ENCODE measurements at places on chromosomes 1 and 21.

GRCh38 chr1:248404024-248404423 lies 1.2 kb downstream of the OR2T1 start:
- peak; percentile 15 for DNase-seq

- no peak for DNase-seq
Observed at GRCh38 chr1:116835161-116835560, 74.6 kb upstream of the PTGFRN start.

DNA sequence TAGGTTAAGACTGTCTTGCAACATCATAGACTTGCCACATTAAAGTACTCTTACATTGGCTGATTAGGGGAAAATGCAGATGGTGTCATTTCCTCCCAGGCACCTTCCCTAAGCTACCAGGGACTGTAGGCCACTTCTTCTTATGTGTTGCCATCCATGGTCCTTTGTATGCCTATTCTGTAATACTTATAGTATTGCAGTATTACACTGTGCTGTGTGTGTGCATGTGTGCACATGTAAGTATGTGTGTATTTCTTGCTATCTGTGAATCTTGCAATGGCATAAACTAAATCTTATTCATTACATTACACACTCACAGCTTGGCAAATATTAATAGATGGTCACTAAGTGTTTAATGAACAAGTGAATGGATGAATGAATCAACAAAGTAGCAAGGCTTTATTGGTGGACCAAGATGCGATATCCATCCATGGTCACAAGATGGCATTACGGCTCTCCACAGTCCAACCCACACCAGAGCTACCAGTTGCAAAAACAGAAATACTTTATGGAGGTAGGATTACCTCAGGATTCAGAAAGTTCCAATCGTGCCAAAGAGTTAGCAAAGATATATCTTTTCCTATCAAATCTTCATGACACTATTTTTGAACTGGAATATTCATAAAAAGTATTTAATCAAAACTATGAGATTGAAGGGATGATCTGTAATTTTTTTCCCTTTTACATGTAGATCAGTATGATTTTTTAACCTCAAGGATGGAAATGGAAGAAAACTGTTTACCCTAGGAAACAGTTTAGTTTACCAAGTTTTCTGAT lies 160.2 kb downstream of the DENND1B start:
- no peak for DNase-seq

DNA sequence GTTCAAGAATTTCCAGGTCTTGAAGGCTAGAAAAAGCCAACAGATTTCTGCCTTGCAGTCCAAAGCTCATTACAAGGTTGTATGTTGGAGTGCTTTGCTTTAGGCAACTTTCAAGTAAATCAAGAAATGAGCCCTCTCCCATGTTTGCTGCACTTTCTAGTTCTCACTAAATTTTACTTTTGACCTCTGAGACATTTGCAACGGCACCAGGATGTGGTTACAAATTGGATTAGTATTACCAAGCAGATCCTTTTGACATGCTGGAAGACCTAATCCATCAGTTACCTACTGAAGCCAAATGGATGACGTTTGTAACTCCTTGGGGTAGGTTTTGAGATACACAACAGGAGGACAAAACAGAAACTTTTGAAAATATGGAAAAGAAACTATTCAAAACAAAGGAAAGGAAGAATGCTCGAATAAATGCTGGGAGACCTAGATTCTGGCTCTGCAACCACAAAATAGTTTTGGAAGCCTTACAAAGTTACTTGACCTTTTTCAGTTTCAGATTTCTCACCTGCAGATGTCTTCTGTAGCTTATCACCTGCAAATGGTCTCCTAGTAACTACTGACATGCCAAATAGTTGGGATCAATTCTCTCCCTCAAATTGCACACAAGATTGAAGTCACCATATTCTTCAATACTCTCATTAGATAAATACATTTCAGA lies 251.7 kb upstream of the ADGRL2 start:
- DNase-seq: no peak

GRCh38 chr1:7127322-7128075 lies 342.2 kb downstream of the CAMTA1 start:
- no peak for DNase-seq

- no peak for DNase-seq
Observed at GRCh38 chr1:32516402-32516801, 22.8 kb upstream of the ZBTB8A start.

- DNase-seq: no peak
Observed at GRCh38 chr1:110208916-110209645, 1.0 kb upstream of the KCNC4 start.

GRCh38 chr1:89351597-89352311 lies 12.1 kb upstream of the GBP6 start:
- DNase-seq: no peak

DNA sequence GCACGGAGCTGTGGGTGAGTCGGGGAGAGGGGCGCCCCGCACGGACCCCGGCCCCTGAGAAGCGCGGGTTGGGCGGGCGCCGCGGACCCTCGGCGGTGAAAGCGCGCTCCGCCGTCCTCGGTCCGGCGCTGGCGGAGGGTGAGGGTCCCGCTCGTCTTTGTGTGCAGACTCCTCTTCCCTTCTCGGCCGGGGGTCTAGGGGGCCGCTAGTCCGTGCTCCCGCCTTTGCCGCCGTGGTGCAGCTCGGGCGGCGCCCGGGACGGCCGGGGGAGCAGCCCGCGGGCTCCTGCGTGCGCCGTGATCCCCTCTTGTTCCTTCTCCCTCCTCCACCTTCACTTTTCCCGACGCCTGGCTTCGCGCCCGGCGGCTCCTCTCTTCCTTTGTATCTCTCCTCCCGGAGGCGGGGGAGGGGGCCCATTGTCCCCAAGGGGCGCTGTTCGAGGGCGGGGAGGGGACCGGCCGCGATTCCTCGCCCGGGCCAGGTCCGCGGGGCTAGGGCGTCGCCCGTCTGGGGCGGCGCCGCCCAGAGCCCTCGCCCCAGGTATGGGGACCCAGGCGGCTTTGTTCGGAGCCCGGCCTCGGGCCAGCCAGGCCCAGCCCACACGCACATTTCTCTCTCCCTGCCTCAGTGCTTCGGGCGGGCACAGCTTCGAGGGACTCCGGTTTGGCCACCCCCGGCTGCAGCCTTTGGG lies 519 bp downstream of the FNBP1L start:
- DNase-seq: peak; percentile 53

GRCh38 chr1:118136187-118136941 lies 48.7 kb downstream of the SPAG17 start:
- DNase-seq: peak; percentile 62

DNA sequence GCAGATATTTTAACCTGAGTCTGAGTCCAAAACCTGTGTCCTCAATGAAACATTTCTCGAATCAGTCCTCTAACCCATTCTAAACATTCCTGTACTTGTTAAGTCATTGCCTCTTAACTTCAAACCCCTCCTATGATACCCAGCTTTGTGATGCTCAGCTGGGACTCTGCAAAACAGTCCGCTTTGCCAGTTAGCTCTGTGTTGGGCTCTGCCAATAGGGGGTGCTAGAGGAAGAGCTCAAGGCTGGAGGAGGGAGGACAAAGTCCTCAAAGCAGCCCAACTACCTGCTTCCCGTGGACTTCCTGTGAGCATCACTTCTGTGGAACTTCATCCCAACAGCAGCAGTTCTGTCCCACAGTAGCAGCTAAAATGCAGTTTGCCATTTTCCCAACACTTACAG lies 38.1 kb upstream of the SYT14 start:
- peak; percentile 38 for DNase-seq

- no peak for DNase-seq
Observed at GRCh38 chr1:47646676-47647075, 208.8 kb downstream of the FOXD2 start.

- DNase-seq: no peak
Observed at GRCh38 chr1:172140072-172140471, 280.4 kb upstream of the C1orf105 start.

- DNase-seq: no peak
Observed at GRCh38 chr1:12436345-12436658, 181.7 kb downstream of the DHRS3 start.

- no peak for DNase-seq
Observed at GRCh38 chr1:108598340-108598739, 38.4 kb downstream of the EEIG2 start.

GRCh38 chr1:99004861-99005442 lies at the start of gene PLPPR5:
TSS of gene PLPPR5 (minus strand) at chr1:99004861. CDS start at chr1:99004671, 190 bp downstream.
- DNase-seq: peak; percentile 12

DNA sequence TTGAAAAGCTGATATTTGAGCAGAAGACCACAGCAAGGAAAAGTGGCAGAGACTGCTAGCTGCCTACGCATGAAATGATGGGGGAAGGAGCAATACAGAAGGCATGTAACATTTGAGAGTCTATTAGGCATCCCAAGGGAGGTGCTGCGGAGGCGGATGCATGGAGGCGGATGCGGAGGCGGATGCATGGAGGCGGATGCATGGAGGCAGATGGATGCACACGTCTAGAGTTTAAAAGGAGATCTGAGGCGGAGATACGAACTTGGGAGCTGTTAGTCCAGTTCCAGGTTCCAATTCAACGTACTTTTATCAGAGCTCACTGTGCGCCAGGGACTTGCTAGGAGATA lies 744 bp upstream of the DDX20 start:
- no peak for DNase-seq

- no peak for DNase-seq
Observed at GRCh38 chr1:201886103-201886885, 2.4 kb upstream of the SHISA4 start.

DNA sequence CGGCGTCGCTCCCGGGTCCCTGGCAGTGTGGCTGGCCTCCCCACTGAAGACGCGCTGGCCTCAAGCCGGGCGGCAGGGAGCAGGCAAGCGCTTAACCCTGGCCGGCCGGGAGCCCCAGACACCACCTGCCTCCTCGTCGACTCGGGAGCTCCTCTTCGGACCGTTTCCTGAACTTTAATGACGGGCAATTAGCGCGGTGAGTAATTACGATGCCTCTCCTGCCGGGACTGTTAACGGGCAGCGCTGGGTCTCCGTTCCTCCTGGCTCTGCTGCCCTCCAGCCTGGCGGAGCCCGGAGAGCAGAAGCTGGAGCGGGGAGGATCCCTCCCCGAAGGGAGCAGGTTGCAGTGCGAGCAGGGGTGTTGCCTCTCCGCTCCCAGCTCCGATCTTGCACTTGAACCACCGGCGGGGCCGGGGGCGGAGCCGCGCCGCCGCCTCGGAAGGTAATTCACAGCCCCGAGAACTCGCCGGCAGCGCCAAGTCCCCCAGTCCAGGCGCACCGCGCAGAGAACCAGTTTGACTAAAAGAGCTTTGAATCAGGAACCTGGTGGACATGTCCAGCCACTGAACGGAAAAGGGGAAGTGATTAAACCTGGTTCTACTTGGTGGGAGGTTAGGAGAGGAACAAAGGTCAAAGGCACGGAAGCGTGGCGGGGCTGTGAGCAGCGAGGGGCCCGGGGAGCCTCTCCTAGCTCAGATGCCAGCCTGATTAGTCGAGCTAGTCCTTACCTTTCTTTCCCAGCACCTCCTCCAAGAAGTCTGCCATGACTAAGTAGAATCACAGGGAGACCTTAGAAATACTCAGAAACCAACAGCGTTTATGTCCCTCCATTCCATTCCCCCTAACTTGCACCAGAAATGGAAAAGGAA lies 18.3 kb upstream of the PLEKHA6 start:
- DNase-seq: peak; percentile 57

DNA sequence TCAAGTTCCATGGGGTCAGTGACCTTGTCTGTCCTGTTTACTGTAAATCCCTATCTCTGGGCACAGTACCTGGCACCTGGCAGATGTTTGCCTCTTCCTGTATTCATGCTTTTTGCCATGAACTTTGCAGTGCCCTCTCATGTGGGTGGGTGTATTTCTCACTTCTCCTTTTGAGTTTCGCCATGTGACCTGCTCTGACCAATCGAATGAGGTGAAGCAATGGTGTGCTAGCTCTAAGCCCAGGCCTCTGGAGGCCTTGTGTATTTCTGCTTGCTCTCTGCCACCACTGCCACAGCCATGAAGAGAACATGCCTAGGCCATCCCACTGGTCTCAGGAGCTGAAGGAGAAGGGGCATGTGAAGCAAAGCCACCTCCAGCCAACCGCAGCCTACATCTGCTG lies 185.5 kb upstream of the ZC3H12A start:
- DNase-seq: peak; percentile 85

GRCh38 chr1:69055194-69055593 lies 512.5 kb upstream of the LRRC7 start:
- no peak for DNase-seq

DNA sequence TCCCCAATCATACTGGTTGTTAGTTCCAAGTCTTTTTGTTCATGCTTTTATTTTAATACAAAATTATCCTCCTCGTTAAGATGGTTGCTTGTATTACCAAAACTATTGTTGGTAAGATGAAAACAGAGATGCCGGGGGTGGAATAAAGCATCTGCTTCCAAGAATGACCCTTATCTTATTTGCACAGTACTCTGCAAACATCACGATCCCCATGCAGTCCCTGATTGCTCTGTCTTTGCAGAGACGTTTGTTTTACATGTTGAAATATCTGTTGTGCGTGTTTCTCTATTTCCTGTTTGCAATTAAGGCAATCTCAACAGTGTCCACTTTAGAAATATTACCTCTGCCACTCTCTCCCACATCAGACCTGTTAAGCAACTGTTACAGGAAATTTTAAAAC lies 141.3 kb upstream of the NCAM2 start:
- DNase-seq: no peak

DNA sequence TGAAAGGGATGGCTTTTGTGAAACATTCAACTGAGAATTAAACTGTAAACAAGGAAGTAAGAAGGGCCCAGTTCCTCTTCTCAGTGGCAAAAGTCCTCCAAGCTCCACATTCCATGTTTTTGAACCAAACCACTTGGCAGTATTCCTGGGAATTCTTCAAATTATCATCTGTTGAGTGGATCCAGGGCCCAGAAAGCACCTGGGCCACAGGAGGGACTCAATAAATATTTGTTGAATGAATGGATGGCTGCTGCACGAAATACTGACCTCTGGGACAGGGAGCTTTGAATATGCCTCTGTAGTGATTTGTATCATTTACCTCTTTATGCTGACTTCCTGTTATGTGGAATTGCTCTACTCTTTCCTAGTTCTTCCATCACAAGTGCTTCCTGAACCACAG lies 4.7 kb downstream of the SLC35F3 start:
- no peak for DNase-seq

DNA sequence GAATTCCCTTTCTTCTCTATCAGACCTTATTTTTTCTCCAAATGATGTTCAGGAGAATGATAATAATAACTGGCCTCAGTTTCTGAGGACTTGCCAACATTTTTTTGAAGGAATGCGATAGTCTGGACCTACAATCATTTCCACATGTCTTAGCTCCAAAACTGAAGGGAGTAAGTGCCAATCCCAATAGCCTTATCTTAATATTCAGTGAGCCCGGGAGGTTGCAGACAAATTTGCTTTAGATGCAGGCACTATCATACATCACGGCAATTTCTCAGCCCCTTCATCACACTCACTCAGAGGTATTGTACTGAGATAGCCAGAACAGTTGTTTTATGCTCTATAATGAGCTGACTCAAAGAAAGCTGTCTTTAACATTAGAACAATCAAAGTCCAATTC lies 796.9 kb downstream of the ADGRL2 start:
- no peak for DNase-seq

GRCh38 chr1:112797224-112797623 lies 82.1 kb upstream of the PPM1J start:
- DNase-seq: no peak

GRCh38 chr1:27967884-27968466 lies 8.2 kb downstream of the XKR8 start:
- DNase-seq: no peak
